ENCODE measurements at places on chromosomes 11 and 22.

- no peak for ATAC-seq
These were observed 217.8 kb downstream of the NELL1 start for GRCh38 chr11:20887137-20887536.

GRCh38 chr11:35571696-35572095 lies 46.3 kb upstream of the PAMR1 start:
- no peak for ATAC-seq

- ATAC-seq = no peak
These were observed 4.7 kb downstream of the UNC93B1 start for GRCh38 chr11:67999201-67999629.

DNA sequence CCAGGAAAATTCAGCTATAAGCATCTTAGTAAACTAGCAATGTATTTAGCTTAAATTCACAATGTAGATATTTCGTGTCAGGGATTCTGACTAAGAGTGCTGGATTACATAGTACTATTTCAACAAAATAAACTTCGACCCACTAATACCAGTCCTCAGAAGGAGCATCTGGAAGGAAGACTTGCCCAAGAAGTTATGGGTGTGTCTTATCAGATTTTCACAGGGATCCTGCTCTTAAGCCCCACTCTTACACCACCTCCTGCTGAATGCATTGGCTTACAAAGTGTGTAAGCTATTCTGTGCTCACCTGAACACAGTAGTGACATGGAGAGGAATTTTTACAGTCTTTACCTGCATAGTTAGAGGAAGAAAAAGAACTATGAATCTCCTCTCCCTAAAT lies 35.4 kb upstream of the ANO5 start:
- no peak for ATAC-seq

DNA sequence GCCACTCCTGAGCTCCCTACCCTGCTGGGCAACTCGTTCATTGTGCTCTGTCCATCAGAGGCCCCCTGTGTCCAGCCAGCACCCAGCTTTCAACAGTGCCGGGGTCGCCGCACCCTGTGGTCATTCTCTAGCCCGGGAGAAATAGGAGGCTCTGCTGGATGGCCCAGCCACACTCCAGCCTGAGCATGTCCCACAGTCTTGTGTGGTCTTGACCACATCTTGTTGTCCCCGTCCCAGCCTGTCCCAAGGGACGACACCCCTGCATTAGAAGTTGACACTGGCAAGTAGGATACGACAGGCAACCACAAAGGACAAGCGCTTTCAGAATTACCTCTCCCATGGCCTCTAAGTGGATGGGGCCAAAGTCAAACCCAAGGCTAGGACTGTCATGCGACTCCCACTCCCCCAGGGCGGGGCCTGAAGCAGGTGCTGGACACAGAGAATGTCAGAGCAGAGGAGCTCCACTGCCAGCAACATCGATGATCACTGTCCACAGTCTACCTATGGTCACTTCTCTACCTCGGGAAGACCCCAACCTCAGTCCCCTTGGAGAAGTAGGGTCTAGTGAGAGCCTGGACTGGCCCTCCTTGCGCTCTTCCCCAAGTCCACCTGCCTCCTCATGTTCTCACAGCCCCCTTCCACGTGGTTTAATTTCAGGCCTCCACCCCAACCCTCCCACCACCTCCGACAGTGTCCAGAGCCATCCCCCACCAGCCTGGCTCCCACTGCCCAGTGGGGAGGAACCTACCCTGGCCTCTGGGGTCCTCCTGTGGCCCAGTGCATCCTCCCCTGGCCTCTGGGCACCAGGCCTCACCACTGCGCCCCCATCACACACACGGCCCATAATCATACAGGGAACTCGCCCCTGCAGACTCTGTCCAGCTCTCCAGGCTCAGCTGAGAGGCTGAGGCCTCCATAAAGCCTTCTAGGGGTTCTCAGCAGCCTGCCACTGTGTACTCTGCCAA lies 4.4 kb upstream of the DGCR2 start:
- no peak for ATAC-seq

GRCh38 chr11:33515347-33515746 lies 185.3 kb downstream of the C11orf91 start:
- no peak for ATAC-seq

GRCh38 chr11:93329936-93330445 lies 551 bp upstream of the DEUP1 start:
- ATAC-seq = no peak

GRCh38 chr11:44072757-44073658 lies 6.9 kb downstream of the ACCS start:
- ATAC-seq = no peak

DNA sequence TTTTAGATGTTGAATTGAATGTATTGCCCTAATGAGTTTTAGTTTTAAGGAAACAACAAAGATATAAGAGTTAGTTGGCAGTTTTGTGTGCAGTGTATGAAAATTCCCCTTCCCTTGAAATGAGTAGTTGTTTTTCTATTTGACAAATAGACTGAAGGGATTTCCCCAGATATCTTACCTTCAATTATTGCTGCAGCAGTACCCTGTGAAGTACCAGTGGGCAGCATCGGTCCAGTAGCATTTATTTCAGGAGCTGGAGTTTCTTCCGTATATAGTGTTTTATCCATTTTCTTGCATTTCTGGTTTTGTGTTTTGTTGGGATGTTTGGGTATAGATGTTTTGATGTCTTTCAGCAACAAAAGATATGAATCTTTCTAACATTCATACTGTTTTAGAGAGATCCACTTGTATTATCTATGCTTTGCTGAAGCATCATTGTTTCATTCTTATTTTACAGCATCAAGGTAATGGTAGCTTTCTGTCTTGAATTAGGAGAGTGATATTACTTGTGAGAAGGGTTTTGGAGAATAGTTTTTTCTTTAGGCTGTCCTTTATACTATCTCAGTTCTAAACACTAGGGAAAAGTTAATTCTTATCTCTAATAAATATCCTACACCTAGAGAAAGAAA lies 7.4 kb downstream of the KMT2A start:
- peak; percentile 80 for ATAC-seq

DNA sequence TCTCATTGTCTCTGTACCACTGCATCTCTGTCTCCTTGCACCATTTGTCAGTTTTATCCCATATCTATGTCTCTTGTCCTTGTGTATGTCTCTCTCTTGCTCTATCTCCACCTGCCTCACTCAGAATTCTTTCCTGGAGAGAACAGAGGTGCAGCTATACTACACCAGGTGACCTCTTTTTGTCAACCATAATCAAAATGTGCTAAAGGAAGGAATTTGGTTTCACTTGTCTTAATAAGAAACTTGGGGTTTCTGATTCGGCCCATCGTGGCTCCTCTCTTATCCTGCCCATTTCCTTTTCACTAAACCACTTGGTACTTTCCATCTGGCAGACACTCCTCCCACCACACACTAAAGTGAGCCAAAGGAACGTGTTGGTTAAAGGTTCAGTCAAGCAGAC lies 2.0 kb upstream of the C11orf42 start:
- ATAC-seq = no peak

- ATAC-seq = no peak
These were observed 128.4 kb downstream of the OPCML start for GRCh38 chr11:133403900-133404299.

GRCh38 chr11:62054484-62055121 lies 69.2 kb upstream of the INCENP start:
- no peak for ATAC-seq

DNA sequence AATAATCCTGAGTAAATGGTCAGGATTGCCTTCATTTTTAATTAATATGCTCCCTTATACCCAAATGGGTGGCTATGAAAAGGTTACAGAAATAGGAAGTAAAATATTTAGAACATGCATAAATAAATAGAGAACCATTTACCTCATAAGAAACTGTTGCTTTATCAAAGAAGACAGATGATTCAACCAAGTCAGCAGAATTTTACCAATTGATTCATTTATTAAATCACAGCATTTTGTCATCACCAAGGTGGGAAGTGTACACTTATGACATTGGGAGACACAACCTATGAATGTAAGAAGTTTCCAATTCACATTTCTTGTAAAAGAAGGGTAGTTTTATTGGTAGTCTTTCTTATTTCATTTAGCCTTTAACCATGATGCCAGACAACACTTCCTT lies 870.3 kb upstream of the CHORDC1 start:
- ATAC-seq = no peak

- peak; percentile 90 for ATAC-seq
These were observed 27.8 kb upstream of the GGTLC2 start for GRCh38 chr22:22616636-22617035.

GRCh38 chr11:95346265-95346664 lies 115.3 kb upstream of the SESN3 start:
- ATAC-seq = no peak

DNA sequence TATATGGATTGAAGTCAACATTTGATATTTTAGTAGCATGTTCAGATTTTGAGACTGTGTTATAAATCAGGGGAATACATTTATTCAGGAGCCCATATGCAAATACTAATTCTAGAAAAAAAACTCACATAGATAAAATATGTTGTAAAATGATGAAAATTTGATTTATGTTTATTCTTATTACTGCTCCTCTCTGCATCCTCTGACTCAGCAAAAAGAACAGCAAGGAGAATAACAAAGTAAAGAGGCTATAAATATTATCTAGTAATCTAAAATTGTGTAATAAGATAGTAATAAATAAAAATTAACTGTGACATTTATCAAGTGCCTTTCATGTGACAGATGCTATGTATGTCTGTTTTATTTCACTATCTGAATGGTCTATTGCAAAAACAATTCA lies 507.2 kb upstream of the ANO3 start:
- no peak for ATAC-seq

GRCh38 chr11:94183886-94184264 lies 55.2 kb downstream of the PANX1 start:
- ATAC-seq = no peak

Data from activated CD4-positive, CD25-positive, alpha-beta regulatory T cell treated with anti-CD3 and anti-CD28 coated beads, Interleukin-2, amount 50 U/mL, for 24 hours (primary cell).